Astrocyte of the cerebellum (primary cell): ENCODE measurements at places on chromosomes 3 and 15.
A peak's percentile ranks its signal among the peaks of the same experiment; 100 is the strongest.

DNA sequence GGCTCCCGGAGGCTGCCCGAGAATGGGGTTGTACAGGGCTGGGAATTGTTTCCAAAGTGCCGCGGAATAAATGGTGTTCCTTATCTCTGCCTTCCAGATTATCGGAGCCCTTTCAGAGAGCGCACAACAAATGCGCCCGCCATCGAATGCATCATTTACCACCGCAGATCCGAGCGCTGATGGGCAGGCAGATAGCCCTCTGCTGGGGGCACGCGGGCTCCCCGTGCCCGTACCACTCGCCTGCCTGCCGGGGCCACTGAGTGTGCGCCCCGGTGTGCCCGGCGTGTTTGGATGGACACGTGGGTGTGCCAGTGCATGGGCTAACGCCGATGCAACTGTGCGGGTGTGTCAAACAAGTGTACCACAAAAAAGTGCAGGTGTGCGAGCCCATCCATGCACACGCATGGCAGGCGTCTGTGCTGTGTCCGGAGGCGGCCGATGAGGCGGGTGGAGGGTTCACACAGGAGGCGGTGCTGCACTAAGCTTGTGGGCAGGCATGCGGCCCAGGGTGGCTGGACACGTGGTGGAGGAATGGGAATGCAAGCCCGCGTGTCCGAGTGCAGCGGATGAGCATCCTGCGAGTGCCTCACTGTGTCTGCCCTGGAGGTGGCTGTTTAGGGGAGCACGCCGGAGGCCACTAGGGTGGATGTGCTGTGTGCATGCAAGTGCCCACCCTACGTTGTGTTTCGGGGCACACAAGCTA, 3.8 kb upstream of the GATA2 start:
- DNase-seq = no peak

DNA sequence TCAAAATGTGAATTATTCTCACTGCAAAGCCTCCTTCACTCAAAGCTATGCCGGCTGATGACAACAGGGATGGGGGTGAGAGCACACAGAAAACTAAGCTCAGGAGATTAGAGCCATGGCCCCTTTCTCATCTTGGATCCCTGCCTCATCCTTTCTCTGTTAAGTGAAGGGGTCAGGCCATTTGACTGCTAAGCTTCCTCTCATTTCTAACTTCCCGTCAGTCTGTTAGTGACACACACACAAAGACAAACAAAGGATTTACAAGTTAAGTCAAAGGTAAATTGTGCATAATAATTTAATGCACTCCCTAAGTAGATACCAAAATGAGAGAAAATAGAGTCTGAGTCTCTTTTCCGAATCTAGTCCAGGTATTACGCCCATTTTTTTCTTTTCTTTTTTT, 1.2 kb downstream of the SS18L2 start:
- DNase-seq = no peak

DNA sequence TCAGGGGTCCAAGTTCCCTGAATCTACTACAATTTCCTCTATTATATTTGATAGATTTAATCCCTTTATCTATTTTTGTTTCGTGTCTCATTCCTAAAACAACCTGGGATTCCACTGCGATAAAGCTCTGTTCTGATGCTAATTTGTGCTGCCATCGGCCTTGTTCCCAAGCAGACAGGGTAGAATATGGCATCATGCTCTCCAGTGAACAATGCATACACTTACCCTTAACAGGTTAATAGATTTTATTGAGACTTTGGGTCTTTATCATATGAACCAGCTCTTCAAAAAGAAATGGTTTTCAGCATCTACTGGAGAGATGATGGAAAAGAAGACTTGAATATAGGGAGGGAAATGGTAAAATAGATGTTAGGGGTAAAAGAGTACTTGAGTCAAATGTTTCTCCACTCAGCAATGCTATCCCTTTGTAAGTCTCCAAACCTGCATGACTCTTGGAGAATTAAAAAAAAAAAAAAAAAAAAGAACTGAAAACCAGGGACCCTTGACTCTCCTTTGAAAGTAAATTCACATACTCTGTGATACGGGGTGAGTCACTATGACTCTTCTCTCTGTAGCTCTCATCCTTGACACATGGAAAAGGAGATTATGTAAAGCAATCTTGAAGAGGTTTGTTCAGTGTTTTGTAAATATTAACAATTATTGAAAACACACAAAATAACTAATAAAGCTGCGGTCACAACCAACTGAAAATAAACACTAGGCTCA, 268.8 kb downstream of the ZBTB20 start:
- no peak for DNase-seq

DNA sequence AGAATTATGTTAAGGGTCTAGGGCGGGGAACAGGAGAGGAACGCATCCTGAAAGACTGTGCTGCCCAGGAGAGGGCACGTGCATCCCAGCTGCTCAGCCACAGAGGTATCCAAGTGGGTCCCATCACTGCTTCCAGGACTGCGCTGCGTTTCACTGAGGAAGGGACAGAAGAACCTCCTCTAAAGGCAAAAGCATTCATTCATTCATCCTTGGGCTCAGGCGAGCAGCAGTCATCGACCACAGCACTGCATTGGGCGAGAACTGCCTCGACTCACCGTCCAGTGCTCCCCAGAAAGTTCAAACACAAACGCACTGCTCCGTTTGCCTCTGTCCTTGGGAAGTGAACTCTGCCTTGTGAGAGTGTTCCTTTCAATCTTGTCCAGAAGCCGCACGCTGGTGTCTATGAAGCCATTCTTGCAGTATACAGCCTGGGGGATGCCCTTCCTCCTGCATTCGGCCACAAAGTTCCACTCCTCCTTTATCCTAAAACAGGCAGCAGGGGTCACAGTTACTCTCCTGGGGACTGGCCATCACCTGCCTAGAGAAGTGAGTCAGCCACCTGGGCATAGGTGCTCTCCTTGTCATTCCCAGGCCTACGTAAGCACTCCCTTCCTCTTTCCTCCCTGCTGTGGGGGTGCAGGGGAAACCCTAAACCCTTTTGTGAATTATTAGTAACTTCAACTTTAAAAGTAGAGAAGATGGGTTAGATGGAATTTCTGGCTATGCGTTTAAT, 21.2 kb downstream of the LRRC2 start:
- DNase-seq = no peak

GRCh38 chr3:50303013-50303815, at the start of gene HYAL1:
TSS of gene HYAL1 (minus strand) at chr3:50303574. CDS start at chr3:50302956, 618 bp downstream.
- DNase-seq = no peak

- DNase-seq = no peak
Observed at GRCh38 chr3:60856257-60857046, 394.8 kb downstream of the FHIT start.

GRCh38 chr15:32856753-32857152, 138.9 kb downstream of the GREM1 start:
- peak; percentile 47 for DNase-seq

DNA sequence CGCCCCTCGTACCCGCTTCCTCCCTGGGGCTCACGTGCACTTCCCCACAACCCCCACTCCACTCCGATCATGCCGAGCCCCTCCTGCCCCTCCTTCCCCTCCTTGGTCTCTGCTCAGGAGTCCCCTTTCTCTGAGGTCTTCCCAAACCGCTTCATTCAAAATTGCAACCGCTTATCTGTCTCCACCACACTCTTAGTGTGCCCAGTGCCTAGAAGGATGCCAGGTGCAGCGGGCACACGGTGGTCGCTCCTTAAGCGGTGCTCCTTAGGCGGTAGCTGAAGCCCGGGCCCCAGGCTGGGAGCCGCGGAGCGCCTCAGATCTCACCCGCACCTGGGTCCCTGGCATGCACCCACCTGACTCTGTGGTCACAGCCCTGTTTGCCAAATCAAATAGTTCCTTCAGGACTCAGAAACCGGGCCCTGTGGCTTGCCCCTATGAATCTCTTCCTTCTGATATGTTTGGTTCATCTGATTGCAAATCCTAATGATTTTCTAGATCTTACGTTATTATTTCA, 524.5 kb downstream of the OCA2 start:
- DNase-seq = no peak

- DNase-seq = no peak
Observed at GRCh38 chr15:45021348-45021747, 1.6 kb upstream of the SORD start.

GRCh38 chr15:95868450-95868849, 462.1 kb upstream of the NR2F2 start:
- DNase-seq = no peak

DNA sequence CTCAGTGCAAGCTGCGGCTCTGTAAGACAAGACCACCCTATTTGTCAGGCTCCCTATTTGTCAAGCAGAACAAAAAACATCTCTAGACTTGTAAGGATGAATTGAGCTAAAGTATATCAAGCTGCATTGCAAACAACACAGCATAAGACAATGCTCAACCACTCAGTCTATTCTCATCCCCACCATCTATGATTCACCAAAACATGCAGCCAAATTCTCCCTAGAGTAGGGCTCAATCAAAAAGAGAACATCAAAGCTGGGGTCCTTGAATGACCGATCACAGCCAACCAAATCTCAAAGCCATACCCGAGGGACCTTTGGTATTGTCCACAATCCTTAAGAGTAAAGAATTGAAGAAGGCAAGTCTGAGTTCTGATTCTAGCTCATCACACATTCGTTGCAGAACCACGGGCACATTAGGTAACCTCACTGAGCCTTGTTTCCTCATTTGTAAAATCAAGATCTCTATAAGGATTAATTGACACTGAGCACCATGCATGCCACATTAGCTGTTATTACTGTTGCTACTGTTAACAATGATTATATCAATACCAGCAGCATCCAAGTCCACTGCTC, 31.2 kb downstream of the RFTN1 start:
- DNase-seq = no peak

GRCh38 chr15:31483986-31484951, 157.6 kb downstream of the KLF13 start:
- no peak for DNase-seq
